Stimulated activated CD8-positive, alpha-beta memory T cell treated with anti-CD3 and anti-CD28 coated beads, Interleukin-2, amount 100 ng/mL, for 1 hour (primary cell): ENCODE measurements at places on chromosomes 6 and 20.

GRCh38 chr6:49855221-49855620 lies 11.1 kb downstream of the CRISP1 start:
- no peak for DNase-seq

DNA sequence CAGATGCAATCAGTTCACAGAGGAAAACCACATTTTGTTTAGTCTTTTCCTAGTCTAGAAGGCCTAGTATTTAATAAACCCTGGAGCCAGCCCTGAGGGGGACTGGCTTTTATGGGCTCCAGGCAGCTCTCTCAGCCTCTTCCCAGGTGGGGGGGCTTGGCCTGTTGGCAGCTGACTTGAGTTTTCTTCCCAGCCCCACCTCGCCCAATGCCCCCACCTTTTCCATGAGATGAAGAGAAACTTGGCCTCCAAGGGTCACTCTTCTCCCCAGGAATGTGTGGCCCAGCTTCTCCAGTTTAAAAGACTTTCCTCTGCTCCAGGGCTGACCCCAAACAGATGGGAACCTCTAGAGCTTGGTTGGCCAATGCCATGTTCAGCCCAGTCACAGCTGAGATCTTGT lies 196.1 kb downstream of the BMP7 start:
- DNase-seq: no peak

GRCh38 chr6:148700741-148701311 lies 46.0 kb upstream of the UST start:
- no peak for DNase-seq

- DNase-seq: no peak
These were observed 212.6 kb upstream of the MOCS1 start for GRCh38 chr6:40146902-40147301.

DNA sequence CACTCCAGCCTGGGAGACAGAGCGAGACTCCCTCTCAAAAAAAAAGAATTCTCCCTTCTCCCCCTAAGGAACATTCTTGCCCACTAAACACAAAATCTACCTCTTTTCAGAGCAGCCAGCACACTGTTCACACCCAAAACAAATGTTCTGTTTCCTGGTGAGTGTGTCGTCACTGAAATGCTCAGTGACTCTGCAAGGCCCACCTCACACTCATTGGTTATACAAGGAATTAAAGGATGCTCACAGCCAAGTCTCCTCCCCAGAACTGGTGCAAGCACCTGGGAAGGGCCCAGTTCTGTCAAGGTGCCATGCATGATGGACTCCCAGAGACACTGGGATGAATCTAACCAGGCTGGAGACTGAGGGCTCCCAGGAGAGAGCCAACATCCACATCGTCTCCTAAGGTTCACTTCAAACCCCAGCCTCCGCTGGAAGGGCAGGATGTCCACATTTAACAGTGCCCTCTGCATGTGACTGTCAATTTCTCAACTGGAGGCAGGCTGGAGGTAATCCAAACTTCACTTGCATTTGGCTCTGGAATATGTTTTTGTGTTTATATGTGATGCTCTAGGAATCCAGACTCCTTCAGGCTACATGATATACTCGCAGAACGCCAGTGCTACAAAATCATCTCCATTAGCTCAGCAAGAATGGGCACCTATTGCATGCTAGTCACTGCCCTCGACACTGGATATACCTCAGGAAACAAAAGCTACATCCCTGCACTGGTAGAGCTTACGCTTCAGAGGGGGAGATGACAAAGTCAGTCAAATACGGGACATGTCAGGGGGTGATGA lies 7.1 kb downstream of the RRBP1 start:
- DNase-seq: no peak

DNA sequence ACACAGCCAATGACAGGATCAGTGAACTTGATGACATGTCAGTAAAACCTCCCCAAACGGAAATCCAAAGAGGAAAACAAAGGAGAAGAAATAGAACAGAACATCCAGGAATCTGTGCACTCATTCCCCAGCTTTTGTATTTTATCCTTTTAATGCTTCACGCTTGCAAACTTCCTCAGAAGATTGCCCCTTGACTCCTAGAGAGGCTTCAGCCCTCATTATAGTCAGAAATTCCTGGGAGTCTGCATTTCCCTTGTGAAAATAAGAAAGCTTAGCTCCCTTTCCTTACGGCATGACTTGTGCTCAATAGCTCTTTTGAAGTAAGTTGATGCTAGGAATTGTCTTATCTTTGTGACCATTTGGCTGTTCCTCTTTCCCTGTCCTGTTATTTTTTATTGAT lies 313.6 kb upstream of the OPRM1 start:
- no peak for DNase-seq

GRCh38 chr6:143536866-143537691 lies 25.6 kb upstream of the FUCA2 start:
- DNase-seq: peak; percentile 21
